ENCODE measurements at places on chromosomes 6 and 20. TPM values are rescaled to one million over a fixed set of nuclear protein-coding genes. Genes with fewer than 3 reads are reported as not detected.
A peak's percentile ranks its signal among the peaks of the same experiment; 100 is the strongest.

GRCh38 chr6:31765910-31766794 lies 3.7 kb downstream of the SAPCD1 start:
- peaks cover 22% of the 10 kb centered on the region for H3K4me1 ChIP-seq
- DNase-seq: no peak
- no peaks in the 10 kb centered on the region for H3K27me3 ChIP-seq
- peaks cover 25% of the 10 kb centered on the region for H3K36me3 ChIP-seq

- H3K4me1 ChIP-seq: peaks cover 18% of the 10 kb centered on the region
- H3K36me3 ChIP-seq: no peaks in the 10 kb centered on the region
- H3K27me3 ChIP-seq: no peaks in the 10 kb centered on the region
- no peak for DNase-seq
These were observed 32.6 kb downstream of the SERPINB1 start for GRCh38 chr6:2809015-2809414.

- no peak for DNase-seq
- peaks cover 4% of the 10 kb centered on the region for H3K27me3 ChIP-seq
- peak overlapping the region; percentile 90 for H3K27ac ChIP-seq
- H3K4me1 ChIP-seq: peaks cover 40% of the 10 kb centered on the region
- peaks cover 10% of the 10 kb centered on the region for H3K36me3 ChIP-seq
- H3K4me3 ChIP-seq: peak overlapping the region; percentile 97
These were observed 683 bp upstream of the ARHGAP18 start for GRCh38 chr6:129710450-129711270.

DNA sequence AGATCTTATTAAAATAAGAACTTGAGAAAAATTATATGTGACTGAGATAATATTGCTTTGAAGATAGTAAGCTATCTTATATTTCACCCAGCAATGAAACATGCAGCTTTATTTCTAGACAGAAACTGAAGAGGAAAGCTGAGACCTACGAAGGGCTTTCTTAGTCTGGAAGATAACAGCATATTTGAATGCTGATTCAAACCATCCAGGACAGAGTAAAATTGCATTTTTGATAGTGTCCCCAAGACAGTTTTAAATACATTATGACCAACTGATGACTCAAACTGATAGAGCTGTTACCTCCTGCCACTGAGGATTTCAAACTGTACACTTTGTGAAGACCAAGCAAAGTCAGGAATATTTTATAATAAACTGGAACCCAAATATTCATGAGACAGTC lies 409.6 kb downstream of the GRIK2 start:
- no peaks in the 10 kb centered on the region for H3K4me1 ChIP-seq
- no peaks in the 10 kb centered on the region for H3K27me3 ChIP-seq
- H3K4me3 ChIP-seq: no peak overlapping the region
- DNase-seq: no peak

DNA sequence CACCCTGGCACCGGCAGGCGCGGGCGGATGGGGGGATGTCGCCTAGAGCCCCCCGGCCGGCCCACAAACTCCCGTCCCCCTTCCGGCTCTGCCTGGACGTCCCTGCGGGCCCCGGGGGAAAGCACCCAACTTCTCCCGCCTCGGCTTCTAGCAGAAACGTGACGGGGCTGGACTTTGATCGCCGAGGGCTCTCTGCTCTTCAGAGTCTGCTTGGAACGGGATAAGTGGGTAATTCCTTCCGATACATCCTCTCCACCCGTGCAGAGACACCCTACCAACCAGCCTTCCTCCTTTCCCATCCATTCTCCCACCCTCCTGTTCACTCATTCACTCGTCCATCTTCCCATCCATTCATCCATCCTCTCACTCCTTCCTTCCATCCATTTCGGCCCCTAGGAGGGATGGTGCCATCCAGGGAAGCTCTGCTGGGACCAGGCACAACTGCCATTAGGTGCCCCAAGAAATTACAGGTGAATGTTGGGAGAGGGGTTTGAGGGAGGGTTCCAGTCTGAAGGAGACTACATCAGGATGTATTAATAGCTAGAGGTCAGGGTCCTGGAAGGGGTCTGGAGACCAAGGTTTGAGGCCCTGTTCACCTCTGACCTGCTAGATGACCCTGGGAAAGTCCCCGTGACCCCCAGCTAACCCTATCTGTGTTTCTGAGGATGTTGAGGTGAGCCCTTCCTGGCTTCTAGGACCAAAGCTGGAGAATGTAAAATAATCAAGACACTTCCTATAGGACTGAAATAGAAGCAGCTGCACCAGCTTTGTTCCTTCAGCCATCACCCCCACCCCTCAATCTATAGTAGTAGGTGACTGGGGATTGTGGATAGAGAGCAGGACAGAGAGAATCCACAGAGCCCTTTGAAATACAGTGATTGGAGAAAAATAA lies 538 bp downstream of the TTLL9 start:
- no peaks in the 10 kb centered on the region for H3K36me3 ChIP-seq
- peaks cover 65% of the 10 kb centered on the region for H3K27me3 ChIP-seq
- H3K4me3 ChIP-seq: peak overlapping the region; percentile 70
- peaks cover 11% of the 10 kb centered on the region for H3K4me1 ChIP-seq
- DNase-seq: no peak
- H3K27ac ChIP-seq: no peak overlapping the region

DNA sequence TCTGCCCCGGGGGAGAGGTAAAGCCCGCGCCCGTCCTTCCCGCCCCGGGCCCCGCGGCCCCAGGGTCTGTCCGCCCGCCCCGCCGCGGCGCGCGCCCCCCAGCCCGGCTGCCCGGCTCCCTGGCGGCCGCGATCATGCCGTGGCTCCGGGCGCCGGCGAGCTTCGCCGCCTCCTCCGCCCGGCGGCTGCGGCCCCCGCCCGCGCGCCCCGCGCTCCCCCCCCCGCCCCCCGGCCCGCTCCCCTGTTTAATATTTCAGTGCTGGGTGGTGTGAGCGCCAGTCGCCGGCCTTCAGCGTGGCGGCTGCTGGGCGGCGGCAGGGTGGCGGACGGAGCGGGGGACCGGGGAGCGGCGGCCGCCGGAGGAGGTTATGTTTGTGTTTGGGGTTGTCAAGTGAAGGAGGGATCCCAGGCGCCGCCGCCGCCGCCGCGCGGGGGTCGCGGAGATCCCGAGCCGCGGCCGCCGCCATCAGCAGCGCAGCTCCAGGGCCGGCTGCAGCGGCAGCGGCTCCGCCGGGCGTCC lies at the start of gene HIVEP1:
TSS of gene HIVEP1 (plus strand) at position 275 of the 520 bp plus-strand sequence. CDS start 3,317 bp downstream, outside the sequence.
- peaks cover 25% of the 10 kb centered on the region for H3K36me3 ChIP-seq
- DNase-seq: no peak
- H3K27me3 ChIP-seq: no peaks in the 10 kb centered on the region
- H3K27ac ChIP-seq: peak within 1 kb of the TSS; percentile 100
- peak within 1 kb of the TSS; percentile 99 for H3K4me3 ChIP-seq
- peaks cover 30% of the 10 kb centered on the region for H3K4me1 ChIP-seq

- no peak overlapping the region for H3K4me3 ChIP-seq
- no peak overlapping the region for H3K27ac ChIP-seq
- no peak for DNase-seq
These were observed 43.3 kb upstream of the IRAK1BP1 start for GRCh38 chr6:78824045-78824444.

DNA sequence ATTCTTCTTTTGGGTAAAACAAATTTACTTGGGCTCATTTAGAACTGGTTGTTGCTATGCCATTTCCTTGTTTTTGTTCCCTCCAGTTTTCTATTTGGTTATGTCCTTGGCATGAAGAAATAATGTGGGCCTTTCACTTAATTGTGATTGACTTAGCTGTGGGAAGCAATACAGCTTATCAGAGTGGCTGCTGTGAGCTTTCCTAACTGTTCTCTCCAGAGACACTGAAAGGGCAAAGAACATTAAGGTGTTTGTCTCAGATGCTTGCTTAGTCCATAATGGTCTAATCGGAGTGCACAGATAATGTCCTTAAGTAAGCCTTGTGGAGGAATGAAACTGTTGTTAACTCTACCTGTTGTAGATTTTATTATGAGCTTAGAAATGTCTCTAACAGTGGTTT lies 56.6 kb downstream of the SH3BGRL2 start:
- peaks cover 3% of the 10 kb centered on the region for H3K36me3 ChIP-seq
- DNase-seq: no peak
- H3K4me3 ChIP-seq: peak overlapping the region; percentile 30
- peaks cover 15% of the 10 kb centered on the region for H3K4me1 ChIP-seq
- peak overlapping the region; percentile 25 for H3K27ac ChIP-seq

GRCh38 chr6:13117570-13117969 lies 210.8 kb downstream of the TBC1D7 start:
- H3K4me3 ChIP-seq: no peak overlapping the region
- no peaks in the 10 kb centered on the region for H3K4me1 ChIP-seq
- H3K36me3 ChIP-seq: no peaks in the 10 kb centered on the region
- no peak for DNase-seq
- no peak overlapping the region for H3K27ac ChIP-seq

- no peak for DNase-seq
- H3K36me3 ChIP-seq: peaks cover 7% of the 10 kb centered on the region
- H3K27ac ChIP-seq: no peak overlapping the region
- no peaks in the 10 kb centered on the region for H3K27me3 ChIP-seq
- H3K4me1 ChIP-seq: no peaks in the 10 kb centered on the region
- no peak overlapping the region for H3K4me3 ChIP-seq
These were observed 38.4 kb downstream of the AKAP7 start for GRCh38 chr6:131173680-131174079.

GRCh38 chr6:34284563-34285447 lies 36.0 kb upstream of the SMIM29 start:
- peaks cover 34% of the 10 kb centered on the region for H3K36me3 ChIP-seq
- no peak overlapping the region for H3K4me3 ChIP-seq
- no peaks in the 10 kb centered on the region for H3K27me3 ChIP-seq

- H3K27me3 ChIP-seq: no peaks in the 10 kb centered on the region
- H3K36me3 ChIP-seq: peaks cover 8% of the 10 kb centered on the region
- peaks cover 20% of the 10 kb centered on the region for H3K4me1 ChIP-seq
- DNase-seq: no peak
These were observed 144.1 kb upstream of the BACH2 start for GRCh38 chr6:90440586-90441283.

GRCh38 chr6:127289934-127290333 lies 23.3 kb downstream of the RNF146 start:
- H3K4me3 ChIP-seq: no peak overlapping the region
- no peaks in the 10 kb centered on the region for H3K27me3 ChIP-seq
- no peak overlapping the region for H3K27ac ChIP-seq
- H3K36me3 ChIP-seq: peaks cover 51% of the 10 kb centered on the region
- H3K4me1 ChIP-seq: peaks cover 12% of the 10 kb centered on the region
- DNase-seq: no peak

GRCh38 chr6:158660333-158660754 lies 10.5 kb downstream of the SYTL3 start:
- no peak overlapping the region for H3K27ac ChIP-seq
- H3K4me3 ChIP-seq: no peak overlapping the region
- H3K27me3 ChIP-seq: no peaks in the 10 kb centered on the region
- peaks cover 24% of the 10 kb centered on the region for H3K36me3 ChIP-seq
- DNase-seq: no peak
- H3K4me1 ChIP-seq: peaks cover 38% of the 10 kb centered on the region

- H3K27ac ChIP-seq: no peak overlapping the region
- no peaks in the 10 kb centered on the region for H3K27me3 ChIP-seq
- no peak for DNase-seq
These were observed 462.9 kb downstream of the ADGRB3 start for GRCh38 chr6:69097948-69098347.

The LBP gene
- total RNA-seq: not detected

- no peak overlapping the region for H3K4me3 ChIP-seq
- DNase-seq: no peak
- no peaks in the 10 kb centered on the region for H3K27me3 ChIP-seq
- no peaks in the 10 kb centered on the region for H3K4me1 ChIP-seq
- no peak overlapping the region for H3K27ac ChIP-seq
These were observed 515.5 kb downstream of the COL12A1 start for GRCh38 chr6:74690365-74690764.

DNA sequence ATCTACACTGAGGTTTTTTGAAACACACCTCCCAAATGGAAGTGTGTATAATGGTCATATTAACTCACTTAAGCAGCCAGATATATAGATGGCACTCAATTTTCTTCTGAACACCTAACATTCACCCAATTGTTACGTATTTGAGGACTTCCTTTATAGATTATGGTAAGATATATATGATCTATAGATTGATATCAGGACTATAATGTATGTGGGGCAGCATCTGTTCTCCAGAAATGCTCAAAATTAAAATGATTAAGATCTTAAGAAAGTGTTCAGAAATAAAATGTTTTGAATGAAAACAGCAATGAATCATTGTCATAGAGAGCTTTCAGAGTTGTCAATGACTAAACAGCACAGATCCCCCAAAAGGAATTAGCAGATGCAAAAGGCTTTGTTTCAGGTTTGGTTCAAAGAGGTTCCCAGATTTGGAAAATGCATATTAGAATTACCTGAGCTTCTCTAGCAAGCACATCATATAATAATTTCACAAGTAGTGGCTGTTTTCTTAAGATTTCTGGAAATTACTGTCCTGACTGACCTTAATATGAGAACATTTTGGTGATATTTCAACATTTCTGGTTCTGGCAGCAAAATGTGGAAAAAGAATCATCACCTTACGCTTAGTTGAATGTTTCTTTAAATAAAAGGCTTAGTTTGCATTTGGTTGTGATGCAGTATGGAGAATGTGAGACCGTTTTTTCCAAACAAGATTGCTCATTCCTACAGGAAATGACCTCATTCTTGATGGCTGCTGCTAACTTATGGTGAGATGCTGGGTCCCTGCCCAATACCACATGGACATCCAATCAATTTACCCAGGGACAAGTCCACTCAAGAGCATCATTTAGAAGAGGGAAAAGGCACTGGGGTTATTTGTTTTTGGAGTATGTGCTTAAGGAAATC lies 31.5 kb downstream of the TRAF3IP2 start:
- DNase-seq: no peak
- H3K27ac ChIP-seq: no peak overlapping the region
- H3K36me3 ChIP-seq: peaks cover 46% of the 10 kb centered on the region
- no peak overlapping the region for H3K4me3 ChIP-seq
- peaks cover 6% of the 10 kb centered on the region for H3K4me1 ChIP-seq
- H3K27me3 ChIP-seq: no peaks in the 10 kb centered on the region

DNA sequence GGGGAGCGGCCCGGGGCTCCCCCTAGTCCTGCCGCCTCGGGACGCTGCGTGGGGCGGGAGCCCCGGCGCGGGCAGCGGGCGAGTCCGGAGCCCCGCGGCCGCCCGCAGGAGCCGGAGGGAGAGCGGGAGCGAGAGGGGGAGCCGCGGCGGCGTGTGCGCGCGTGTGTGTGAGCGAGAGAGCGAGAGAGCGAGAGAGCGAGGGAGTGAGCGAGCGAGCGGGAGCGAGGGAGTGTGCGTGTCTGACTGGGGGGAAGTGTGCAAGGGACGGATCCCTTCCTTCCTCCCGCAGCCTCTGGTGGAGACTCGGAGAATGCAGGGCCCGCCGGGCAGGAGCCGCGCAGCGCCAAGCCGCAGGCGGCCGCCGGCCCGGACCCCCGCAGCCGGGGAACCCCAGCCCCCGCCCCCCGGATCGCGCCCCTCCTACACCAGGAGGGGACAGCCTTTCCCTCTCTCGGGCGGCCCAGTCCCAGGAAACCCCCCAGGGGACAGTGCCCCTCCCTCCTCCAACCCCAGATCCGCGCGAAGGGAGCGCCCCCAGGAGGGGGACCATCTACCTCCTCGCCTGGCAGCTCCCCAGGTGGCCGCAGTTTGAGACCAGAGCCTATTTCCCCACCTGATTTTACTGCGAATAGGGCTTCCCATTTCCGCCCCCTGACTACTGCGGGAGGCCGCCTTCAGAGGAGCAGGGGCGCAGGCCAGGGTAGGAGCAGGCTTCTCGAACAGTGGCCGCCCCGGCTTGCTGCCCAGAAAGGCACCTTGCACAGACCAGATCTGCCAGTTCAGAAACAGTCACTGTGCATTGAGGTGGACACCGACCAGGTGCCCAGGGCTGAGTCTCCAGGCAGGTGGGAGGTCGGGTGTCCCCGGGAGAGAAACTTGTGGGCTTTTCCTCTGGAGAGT lies at the start of gene CDH22:
TSS of gene CDH22 (minus strand) at position 241 of the 900 bp plus-strand sequence. CDS start 57,204 bp downstream, outside the sequence.
- peak within 1 kb of the TSS; percentile 56 for H3K4me3 ChIP-seq
- peaks cover 6% of the 10 kb centered on the region for H3K4me1 ChIP-seq
- peak; percentile 48 for DNase-seq

- no peak for DNase-seq
- no peak overlapping the region for H3K27ac ChIP-seq
- H3K4me3 ChIP-seq: no peak overlapping the region
- no peaks in the 10 kb centered on the region for H3K36me3 ChIP-seq
These were observed 80.9 kb downstream of the GJA1 start for GRCh38 chr6:121516331-121516730.

Data from activated naive CD8-positive, alpha-beta T cell treated with anti-CD3 and anti-CD28 coated beads, Interleukin-2, amount 10 ng/mL, durations not matched to agents 7 days and 5 days (primary cell).